Activated CD4-positive, alpha-beta T cell treated with anti-CD3 and anti-CD28 coated beads, Interleukin-2, Interleukin-6, amounts not matched to agents 100 ng/mL and 50 ng/mL, durations not matched to agents 16 hours and 8 hours (primary cell): ENCODE measurements at places on chromosomes 7 and 10.

DNA sequence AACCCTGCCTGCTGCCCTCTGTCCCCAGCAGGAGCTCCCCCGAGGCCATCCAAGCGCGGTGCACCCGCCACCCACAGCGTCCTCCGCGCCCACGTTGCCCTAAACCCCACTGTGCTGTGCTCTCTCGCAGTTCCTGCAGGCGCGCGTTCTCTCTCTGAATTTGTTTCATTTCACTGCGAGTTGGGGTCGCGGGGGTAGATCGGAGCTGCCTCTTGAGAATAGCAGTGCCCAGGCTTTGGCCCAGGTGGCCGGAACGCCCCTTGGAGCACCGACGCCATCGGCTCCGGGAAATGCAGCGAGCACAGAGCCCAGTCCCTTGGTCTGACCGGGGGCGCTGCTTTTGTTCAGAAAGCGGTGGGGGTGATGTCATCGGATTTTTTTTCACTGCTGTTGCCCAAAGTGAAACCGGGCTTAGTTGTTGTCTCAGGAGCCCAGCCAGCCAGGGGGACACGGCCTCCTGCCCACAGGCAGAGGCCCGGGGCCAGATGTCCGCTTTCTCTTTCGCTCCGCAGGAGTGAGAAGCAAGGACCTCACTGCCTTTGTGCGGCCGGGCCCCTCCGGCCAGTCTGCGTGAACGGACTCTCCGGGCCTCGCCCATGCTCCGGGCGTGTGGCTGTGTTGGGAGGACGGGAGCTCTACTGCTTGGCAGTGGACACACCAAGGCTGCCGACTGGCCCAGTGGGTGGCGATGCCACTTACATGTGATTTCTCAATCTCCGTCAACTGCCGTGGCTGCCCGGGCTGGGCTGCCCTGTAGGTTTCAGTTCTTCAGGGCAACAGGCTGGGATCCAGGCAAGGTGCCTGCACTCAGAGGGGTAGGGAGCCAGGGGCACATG is 43.1 kb downstream of the FOXK1 start:
- peak; percentile 65 for DNase-seq

GRCh38 chr10:58140054-58140453 is 127.6 kb downstream of the IPMK start:
- DNase-seq, result no peak

DNA sequence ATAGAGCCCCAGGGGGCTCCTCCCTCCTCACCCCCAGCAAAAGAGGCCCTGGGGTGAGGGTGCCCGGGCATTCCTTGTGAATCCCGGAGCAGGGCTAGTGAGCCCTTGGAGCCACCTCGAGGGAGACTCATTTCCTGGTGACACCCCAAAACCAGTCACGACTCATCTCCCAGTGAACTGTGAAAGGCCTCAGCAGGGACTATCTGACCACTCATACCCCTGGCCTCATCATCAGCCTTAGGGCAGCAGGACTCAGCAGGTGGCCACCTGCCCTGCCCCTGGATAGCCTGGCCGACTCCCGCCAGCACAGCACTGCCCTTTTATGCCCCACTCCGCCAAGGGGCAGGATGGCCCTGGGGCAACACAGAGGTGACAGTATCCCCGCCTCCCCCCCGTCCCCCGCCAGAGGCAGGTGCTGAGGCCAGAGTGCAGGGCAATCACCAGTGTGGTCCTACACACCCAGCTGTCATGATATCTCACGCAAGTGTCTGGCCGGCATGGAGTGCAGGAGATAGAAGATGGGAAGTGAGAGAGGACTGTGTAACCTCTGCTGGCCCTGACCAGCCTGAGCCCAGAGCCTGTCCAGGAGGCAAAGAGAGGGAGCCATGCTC is 3.2 kb downstream of the SNCG start:
- DNase-seq, result no peak

- DNase-seq, result peak; percentile 56
Observed at GRCh38 chr10:88792661-88793060, 9.9 kb upstream of the LIPM start.

- no peak for DNase-seq
Observed at GRCh38 chr10:75261813-75262705, 26.3 kb upstream of the COMTD1 start.

- DNase-seq, result no peak
Observed at GRCh38 chr7:1364906-1365570, 94.2 kb downstream of the MICALL2 start.

DNA sequence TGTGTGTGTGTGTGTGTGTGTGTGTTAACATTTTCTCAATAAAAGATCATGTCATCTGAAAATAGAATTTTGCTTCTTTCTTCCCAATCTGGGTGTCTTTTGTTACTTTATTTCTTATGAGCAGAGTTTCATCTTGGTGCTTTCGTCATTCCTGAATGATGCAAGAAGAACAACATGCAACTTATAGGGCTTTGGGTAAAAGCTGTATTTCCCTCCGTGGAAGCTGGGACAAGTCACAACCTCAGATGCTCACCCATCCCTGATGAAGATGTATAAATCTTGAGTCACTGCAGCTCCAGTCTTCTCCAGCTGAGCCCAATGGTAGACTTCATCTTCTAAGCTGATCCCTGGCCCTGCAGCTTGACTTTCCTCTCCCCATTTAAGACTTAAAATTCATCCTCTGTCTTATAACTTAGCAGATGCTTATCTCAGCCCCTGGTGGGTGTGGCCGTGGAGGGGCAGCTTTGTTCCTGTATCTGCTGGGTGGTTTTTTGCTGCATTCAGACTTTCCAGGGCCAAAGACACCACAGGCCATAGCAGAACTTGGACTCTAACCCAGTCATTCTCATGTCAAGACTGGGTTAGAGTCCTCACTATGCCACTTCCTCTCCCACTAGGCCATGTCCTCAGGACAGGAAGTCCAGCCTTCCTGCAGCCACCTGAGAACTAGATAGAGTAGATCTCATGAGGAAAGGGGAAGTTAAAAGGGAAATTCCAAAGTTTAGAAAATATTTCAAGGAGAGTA is 356.4 kb downstream of the TNS3 start:
- no peak for DNase-seq

- DNase-seq, result no peak
Observed at GRCh38 chr7:30707391-30708357, 25.4 kb upstream of the CRHR2 start.

DNA sequence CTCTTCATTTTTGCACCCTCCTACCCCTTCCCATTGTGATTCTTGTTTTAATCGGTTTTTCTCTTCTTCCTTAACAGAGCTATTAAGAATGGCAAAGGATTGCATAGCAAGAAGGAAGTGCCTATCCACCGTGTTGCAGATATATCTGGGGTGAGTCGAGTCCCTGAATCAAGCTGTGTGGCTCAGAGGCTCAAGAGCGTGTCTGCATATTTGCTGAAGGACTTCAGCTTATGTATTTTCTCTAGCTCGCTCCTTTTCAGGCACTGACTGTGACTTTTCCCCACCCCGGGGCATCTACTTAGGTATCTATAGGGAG is 126.6 kb downstream of the LRRC4 start:
- no peak for DNase-seq

DNA sequence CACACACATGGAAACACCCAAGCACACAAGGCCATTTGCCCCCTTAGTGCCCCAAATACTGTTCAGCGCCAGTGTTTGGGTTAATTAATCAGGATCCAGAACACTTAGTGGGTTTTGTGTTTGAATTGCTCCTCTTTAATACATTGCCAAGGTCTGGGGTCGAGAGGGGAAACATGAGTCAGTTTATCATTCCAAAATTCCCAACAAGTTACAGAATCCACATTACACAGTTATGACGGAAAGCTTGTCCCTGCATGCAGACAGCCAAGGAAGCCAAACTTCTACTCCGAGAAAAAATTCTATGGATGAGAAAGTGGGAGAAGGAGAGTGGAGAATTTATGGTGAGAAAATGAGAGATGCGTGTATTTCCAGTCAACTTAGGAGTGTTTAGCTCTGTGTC is 189.0 kb downstream of the NPSR1 start:
- no peak for DNase-seq

GRCh38 chr7:94231305-94231704 is 163.4 kb upstream of the COL1A2 start:
- no peak for DNase-seq

DNA sequence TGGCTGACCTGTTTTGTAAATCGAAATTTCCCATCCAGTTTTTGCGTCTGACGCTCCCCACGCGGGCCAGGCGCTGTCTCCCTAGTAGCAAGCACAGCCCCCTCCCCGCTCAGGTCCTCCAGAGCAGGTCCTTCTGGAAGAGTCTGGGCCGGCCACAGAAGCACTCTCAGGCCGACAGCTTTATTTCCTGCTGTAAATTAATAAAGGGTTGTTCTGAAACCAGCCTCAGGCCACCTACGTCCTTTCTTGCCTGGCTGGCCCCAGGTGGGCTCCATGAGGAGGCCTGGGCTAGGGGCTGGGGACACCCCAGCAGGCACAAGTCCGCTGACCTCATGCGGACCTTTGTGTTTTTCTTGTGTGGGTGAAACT is 35.2 kb downstream of the CAMK2B start:
- DNase-seq, result no peak

DNA sequence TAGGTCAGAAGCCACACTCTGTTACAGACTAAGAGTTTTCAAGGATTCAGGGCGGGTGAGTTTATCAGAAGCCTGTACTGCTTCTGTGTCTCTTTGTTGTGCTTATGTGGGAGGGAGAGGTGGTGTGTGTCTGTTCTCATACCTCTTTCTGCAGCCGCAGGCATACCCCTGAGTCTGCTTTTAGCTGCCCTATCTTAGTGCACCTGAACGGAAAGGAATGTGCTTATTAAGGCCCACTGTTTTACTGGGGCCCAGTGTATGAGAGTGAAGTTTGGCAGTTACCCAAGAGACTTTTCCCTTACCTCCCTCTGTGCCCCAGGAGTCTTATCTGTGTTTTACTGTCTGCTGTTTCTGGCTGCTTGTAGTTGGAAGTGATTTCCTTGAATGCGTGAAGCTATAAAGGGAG is 104.3 kb downstream of the TYW1 start:
- DNase-seq, result no peak

DNA sequence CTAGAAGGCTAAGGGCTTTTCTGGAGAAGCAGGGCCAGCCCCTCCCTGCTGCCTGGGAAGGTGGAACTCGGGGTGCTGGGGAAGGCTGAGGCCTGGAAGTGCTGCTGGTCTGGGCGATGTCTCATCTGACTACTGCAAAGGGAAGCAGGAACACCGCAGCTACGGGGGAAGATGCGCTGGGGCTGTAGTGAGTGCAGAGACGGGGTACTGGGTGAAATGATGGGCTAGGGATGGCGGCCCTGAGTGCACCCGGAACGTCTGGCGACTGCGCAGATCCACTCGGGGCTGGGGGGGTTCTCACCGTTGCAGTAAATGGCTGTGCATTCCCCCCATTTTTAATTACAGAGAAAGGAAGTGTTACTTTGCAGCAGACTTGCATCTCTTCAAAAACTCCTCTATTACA is 195.4 kb upstream of the ADARB2 start:
- no peak for DNase-seq

GRCh38 chr7:100865372-100865911 is 1.7 kb upstream of the TRIP6 start:
- DNase-seq, result no peak

DNA sequence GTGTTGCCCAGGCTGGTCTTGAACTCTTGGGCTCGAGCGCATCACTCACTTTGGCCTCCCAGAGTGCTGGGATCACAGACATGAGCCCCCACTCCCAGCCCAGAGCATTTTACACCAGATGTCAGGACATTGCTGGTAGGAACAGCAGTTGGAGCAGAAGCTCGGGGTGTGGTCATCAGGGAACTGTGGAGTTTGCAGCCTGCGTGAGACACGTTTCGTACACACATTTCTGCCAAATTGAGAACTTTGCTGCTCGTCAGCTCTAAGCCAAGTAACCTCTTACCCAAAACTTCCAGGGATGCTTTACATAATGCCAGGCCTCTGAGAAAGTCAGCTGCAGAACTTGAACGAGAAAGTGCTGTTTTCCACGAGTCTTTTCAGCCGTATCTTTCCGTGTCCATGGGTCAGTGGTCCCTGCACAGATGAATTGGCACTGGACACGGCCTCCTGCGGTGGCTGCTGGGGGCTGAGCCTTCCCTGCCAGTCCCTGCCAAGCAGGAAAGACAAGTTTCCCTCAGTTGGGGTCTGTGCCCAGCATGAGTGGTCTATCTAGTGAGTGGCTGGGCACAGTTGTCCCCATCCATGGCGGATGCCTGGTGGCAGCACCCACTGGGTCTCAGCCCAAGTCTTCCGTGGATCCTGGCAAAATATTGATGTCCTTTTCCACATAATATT is 54.4 kb downstream of the DNAJB6 start:
- no peak for DNase-seq

DNA sequence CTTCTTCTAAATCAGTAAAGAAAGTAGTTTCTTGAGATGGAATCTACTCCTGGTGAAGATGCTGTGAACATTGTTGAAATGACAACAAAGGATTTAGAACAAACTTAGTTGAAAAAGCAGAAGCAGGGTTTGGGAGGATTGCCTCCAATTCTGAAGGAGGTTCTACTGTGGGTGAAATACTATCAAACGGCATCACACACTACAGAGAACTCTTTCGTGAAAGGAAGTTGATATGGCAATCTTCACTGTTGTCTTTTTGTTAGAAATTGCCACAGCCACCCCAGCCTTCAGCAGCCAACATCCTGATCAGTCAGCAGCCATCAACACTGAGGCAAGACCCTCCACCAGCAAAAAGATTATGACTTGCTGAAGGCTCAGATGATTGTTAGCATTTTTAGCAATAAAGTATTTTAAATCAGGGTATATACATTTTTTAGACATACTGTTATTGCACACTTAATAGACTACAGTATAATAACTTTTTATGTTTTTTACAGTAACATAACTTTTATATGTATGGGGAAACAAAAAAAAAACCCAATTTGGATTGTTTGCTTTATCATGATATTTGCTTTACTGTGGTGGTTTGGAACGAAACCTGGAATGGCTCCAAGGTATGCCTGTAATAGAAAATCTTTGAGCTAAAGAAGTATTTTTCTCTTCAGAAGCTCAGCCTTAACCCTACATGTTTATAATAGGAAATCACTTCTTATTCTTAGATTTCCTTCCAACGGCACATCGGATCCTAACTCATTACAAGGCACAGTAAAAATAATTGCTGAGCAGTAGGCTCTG is 257.3 kb downstream of the LRMDA start:
- DNase-seq, result no peak

DNA sequence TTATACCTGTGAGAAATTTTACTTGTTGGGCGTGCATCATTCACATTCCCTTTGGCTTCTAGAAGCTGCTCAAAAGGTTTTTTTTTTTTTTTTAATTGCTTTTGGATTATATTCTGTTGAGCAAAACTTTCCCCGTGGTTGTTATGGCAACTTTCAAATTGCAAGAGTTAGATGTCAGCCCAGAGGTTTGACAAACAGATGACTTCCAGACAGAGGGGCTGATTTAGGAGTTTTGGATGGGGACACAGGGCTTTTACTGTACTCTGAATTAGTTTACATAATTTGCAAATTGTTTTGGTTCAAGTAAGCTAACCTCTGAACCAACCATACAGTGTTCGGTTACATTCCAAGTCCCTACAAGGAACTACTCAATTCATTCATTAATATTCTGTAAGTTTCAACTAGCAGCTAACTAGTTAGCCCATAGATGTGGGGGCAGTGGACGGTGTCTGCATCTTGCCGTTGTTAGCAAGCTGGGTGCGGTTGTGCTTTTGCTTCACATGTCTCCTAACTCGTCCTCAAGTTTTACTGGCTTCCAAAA is 66.4 kb upstream of the JAZF1 start:
- DNase-seq, result no peak

GRCh38 chr10:112979927-112980326 is 29.9 kb downstream of the TCF7L2 start:
- DNase-seq, result no peak
